ENCODE measurements at places on chromosomes 11 and 22. TPM values are rescaled to one million over a fixed set of nuclear protein-coding genes. Genes with fewer than 3 reads are reported as not detected.

- peak; percentile 70 for DNase-seq
Observed at GRCh38 chr11:6319704-6320410, 444 bp downstream of the CAVIN3 start.

- DNase-seq: no peak
Observed at GRCh38 chr11:86749821-86750401, 50.4 kb upstream of the PRSS23 start.

DNA sequence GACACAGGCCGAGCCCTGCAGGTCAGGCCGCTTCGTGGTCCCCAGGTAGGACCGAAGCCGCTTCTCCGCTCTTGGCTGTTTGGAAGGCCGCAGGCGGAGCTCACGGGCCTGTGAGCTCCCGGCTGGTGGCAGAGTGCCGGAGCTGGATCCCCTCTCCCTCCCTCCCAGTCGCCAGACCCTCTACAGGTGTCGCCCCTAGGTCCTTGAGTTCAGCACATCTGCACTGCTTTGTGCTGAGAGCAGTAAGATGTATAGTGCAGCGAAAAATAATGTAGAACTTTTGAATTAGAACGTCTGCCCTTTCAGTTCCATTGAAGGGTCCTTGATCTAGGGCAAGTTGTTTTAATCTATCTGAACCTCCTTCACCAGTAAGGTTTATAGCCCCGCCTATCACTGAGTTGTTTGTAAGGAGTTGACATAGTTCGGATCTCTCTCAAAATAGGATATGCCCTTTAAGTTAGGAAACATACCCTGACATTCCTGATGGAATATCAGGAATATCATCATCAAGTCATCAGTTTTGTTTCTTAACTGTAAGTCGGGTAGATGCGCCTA, 419 bp downstream of the ANKRD49 start:
- DNase-seq: no peak

GRCh38 chr22:19766240-19766510, 5.6 kb downstream of the TBX1 start:
- DNase-seq: no peak

- DNase-seq: no peak
Observed at GRCh38 chr11:130071211-130071712, 1.6 kb downstream of the APLP2 start.

DNA sequence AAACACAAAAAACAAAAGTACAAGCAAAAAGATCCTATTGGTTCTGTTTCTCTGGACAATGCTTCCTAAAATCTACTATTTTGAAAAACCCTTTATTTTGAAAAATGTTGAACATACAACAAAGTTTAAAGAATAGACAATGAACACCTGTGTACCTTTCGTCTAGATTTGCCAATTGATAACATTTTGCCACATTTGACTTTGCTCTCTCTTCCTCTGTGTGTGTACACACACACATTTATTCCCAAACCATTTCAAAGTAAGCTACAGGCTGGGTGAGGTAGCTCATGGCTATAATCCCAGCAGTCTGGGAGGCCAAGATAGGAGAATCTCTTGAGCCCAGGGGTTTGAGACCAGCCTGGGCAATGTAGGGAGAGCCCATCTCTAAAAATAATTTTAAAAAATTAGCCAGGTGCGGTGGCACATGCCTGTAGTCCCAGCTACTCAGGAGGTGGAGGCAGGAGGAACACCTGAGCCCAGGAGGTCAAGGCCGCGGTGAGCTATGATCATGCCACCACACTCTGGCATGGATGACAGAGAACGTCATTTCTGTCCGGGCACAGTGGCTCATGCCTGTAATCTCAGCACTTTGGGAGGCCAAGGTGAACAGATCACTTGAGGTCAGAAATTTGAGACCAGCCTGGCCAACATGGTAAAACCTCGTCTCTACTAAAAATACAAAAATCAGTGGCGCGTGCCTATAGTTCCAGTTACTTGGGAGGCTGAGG, 5.3 kb upstream of the PSMC3 start:
- no peak for DNase-seq

The KCNC1 gene
- 1.8 TPM for total RNA-seq

The CD3G gene
- 0.21 TPM for total RNA-seq
